Upper lobe of left lung (tissue), 6 donors: ENCODE measurements at places on chromosomes 1 and 21. TPM values are rescaled to one million over a fixed set of nuclear protein-coding genes. Genes with fewer than 3 reads are reported as not detected.

DNA sequence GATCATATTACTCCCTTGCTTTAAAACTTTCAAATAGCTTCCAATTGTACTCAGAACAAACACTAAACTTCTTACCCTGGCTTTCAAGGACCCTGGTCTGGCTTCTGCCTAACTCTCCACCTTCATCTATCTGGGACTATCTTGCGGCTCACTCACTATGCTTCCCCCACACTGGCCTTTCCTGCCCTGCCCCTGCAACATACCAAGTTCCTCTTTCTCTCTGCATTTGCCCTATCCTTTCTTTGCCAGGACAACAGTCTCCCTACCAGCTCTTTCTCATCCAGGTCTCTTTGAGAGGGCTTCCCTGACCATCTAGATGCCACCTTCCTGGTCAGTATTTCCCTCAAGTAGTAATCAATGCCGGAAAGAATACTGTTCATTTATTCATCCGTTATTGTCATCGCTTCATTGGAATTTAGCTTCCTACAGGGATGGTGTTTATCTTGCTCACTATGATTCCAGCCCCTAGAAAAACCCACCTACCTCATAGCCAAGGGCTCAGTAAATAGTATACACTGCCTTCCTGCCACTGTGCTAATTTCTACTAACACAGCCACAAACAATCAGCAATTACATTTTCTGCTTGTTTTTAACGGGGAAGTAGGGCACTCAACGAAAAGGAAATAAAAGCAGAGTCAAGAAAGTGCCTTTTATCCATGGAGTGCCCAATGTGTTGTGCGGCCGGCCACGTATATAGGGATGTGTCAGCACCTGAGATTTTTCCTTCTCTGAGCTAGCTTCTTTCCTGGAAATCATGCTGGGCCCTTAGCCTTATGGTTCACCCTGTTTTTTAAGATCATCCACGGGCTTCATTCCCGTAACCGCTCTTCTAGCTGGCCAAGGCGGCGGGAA is 521 bp upstream of the CDC7 start:
- DNase-seq = no peak

DNA sequence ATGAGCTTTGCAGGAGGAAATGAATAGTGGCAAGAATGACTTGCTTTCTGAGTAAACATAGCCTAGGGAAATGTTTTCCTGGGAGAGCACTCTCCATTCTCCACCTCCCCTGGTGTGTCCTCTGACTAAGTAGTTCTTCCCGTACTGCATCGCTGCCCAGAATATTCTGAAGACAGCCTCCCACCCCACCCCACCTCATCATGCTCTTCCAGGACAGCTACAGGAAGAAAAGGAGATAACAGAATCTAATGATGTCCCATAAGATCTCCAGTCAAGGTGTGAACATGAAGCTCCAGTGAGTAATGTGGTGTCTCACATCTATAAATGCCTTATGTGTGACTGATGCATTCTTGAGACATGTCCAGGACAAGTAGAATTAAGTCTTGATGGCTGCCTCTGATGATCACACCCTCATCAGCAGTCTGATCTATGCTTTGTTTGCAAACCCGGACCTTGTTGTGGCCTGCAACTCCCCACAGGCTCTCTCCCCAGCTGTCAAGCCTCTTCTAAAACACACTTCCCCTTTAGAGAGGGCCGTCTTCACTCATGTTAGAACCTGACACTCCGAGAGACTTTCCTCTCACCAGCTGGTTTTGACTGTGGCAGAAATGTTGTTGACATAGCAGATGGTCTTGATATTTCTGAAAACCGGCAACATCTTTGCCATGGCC is 183.0 kb downstream of the CYYR1 start:
- no peak for DNase-seq

ETNK2 gene
- total RNA-seq = 3.2 TPM

ASAP3 gene
- 47.2 TPM for total RNA-seq

- DNase-seq = no peak
Measured at GRCh38 chr1:185049670-185050069, 4.3 kb downstream of the RNF2 start.

GRCh38 chr1:97004054-97004453 is 282.5 kb downstream of the PTBP2 start:
- no peak for DNase-seq

AVPR1B gene
- not detected for total RNA-seq

DNA sequence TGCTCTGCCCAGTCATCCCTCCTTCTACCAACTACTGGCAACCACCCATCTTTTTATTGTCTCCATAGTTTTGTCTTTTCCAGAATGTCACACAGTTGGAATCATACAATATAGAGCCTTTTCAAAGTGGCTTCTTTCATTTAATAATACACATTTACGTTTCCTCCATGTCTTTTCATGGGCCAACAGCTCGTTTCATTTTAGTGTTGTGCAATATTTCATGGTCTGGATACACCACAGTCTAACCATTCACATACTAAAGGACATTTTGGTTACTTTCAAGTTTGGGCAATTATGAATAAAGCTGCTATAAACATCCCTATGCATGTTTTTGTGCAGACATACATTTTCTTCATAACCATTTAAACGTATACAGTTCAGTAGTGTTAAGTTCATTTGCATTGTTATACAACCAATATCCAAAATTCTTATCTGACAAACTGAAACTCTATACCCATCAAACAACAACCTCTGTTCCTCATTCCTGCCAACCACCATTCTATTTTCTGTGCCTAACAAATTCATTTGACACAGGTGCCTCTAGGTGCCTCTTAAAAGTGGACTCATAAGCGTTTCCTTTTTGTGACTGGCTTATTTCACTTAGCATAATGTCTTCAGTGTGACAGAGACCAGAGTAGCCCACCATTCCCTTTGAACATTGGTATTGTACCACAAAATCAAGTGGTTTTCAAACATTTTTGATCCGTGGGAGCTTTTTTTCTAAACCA is 138.1 kb downstream of the NR5A2 start:
- DNase-seq = no peak

DNA sequence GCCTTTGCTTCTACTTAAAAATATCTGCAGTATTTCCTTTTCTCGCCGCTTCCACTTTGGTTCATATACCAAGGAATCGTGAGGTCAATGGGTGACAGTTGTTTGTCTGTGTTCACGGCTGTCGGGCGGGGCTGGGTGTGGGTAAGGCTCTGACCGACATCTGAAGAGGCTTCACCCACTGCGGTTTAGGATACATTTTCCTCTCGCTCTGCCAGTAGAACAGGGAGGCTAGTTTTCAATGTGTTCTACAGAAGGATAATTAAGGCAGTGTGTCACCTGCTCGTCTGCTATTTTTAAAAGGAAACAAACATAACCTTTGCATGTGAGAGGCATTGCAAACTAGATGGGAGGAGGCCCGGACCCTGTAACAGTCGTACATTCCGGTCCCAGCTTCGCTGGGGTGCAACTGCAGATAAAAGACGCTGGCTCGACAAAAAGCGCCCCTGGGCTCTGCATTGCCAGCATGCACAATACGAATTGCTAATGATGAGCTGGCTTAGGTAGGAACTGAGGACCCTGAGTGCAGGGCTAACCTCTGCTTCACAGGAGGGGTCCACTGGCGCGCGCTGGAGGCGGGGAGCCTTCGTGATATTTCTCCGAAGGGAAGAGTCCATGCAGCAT is 8.5 kb upstream of the ERG start:
- peak; percentile 52 for DNase-seq

DNA sequence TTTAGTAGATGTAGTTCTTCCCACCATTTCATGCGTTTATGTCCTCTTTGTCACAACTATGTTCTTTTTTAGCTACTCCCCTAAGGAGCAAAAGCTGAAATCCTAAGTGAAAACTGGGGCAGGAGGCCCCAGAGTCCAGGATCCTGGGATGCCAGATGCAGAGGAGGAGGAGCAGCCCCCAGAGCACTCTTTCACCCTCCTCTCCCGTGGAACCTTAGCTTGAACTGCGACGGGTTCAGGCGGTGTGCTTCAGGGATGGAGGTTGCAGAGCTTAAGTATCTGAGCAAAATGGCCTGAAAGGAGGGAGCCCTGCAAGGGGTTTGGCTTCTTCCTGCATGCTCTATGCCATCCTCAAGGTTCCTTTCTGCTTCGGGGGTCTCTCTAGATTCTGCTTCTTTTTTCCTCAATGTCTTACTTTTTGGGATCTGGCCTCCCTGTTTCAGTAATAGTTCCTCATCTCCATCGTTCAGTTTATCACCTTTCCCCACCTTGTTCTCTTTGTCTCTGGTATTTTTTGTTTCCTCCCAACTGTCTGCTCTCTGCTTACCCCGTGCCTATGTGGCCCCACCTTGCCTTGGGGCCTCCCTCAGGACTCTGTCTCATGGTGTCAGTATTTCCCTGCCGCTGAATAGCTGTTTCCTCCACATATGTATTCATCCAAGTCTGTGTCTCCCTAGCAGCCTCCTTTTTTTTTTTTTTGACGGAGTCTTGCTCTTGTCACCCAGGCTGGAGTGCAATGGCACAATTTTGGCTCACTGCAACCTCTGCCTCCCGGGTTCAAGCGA is 2.7 kb upstream of the NHLH1 start:
- no peak for DNase-seq

DNA sequence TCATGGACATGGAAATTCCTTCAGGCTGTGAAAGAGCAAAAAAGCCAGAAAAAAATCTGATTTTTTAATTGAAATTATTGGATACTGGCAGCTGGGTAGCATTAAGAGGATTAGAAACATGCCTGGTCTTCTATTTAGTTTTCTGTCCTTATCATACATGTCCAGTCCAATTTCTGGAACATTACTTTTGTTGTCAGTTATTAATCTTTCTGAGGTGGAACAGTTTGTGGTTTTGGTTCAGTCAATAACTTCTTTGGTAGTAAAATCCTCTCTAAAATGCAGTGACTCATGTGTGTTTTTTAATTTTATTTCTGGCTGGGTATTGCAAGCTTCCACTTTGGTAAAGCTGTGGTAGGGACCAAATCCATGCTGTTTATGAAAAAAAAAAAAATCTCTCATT is 687.0 kb upstream of the ADGRL2 start:
- DNase-seq = no peak

LCE1D gene
- total RNA-seq = not detected

DNA sequence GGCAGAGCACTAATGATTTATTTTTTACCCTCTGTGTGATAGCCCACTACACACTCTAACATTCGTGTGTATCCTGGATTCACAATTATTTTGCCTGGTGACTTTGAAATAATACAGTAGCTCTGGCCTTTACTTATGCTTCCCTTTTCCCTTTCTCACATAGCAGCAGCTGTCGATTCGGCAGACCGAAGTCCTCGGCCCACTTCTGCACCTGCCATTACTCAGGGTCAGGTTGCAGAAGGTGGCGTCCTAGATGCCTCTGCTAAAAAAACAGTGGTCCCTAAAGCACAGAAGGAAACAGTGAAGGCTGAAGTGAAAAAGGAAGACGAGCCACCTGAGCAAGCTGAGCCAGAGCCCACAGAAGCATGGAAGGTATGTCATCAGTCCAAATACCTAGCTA is 70.8 kb downstream of the TMEM200B start:
- DNase-seq = no peak

GRCh38 chr1:183882335-183883167 is 77.6 kb downstream of the RGL1 start:
- peak; percentile 42 for DNase-seq

GRCh38 chr1:67468066-67468718 is 38.0 kb upstream of the SERBP1 start:
- DNase-seq = no peak

DNA sequence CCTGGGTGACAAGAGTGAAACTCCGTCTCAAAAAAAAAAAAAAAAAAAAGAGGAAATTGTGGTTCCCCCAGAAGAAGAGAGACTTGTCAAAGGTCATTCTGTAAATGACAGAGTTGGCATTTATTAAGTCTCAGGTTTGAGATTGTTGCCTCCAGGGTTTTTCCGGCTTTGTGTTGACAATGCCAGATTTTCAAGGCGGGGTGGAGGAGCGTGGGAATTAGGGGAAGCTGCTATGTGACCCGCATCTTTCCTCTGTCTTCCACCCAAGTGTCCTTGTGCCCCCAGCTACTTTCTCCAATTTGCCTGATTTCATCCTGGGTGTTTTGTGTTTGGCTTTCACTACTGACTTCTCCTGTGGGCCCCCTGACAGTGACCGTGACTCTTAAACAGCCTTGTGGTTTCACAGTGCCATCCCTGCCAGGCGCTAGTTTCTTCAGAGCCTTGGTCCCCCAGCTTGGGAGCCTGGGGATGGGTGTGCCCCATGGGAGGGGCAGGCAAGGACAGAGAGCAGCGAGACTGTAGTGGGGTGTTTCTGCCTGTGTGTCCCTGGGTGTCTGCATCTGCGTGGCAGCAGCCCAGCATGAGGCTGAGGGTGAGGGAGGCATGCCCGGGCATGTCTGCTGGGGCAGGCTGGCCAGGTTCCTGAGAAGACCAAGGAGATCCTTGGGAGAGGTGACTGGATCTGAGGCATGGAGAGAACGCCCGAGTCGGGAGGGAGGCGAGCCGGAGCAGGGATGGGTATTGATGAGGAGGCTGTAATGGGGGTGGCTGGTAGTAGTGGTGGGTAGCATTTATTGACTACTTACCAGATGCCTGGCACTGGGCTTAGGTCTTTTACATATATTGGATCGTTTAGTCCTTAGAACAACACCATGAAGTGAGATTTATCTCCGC is 46.3 kb downstream of the IER5 start:
- DNase-seq = peak; percentile 56

GBP7 gene
- total RNA-seq = not detected

CHIA gene
- 20.7 TPM for total RNA-seq

DNA sequence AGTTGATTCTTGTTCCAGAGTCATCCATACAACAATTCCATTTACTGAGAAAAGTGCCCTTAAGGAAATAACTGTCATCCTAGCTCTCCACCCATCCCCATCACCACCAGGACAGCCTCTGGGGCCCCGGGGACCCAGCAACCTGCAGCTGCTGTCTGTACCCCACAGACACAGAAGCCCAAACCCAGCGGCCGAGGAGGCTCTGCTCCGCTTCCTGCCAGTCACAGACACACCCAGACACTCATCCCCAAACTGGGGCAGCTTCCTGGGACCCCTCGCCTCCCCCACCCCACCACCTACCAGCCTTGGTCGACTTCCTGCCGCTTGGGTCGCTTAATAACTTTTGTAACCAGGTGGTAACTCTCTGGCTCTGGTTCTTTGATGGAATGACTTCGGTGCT is 121.6 kb upstream of the SLC25A33 start:
- DNase-seq = no peak

- no peak for DNase-seq
Measured at GRCh38 chr1:244405856-244406255, 45.9 kb downstream of the ADSS2 start.

DNA sequence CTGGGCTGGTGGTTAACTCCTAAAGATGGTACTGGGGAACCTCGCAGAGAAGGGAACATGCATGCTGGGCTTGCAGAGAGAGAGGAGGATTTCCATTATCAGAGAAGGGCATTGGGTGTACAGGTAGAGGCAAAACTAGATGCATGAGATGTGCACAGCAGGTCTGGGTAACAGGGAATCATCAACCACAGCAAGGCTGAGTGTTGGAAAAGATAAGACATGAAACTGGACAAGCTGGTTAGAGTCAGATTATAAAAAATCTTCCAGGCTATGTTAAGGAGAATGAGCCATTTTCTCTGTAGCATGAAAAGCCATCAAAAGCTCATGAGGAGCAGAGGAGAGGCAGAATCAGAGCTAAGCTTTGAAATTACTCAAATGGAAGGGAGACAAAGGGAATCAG is 147.8 kb downstream of the VAV3 start:
- no peak for DNase-seq

OR10Z1 gene
- not detected for total RNA-seq

COL6A1 gene
- 131 TPM for total RNA-seq

GOLT1A gene
- 10.1 TPM for total RNA-seq

RUNX3 gene
- 10.0 TPM for total RNA-seq
